ENCODE measurements at places on chromosomes 3 and 15.

DNA sequence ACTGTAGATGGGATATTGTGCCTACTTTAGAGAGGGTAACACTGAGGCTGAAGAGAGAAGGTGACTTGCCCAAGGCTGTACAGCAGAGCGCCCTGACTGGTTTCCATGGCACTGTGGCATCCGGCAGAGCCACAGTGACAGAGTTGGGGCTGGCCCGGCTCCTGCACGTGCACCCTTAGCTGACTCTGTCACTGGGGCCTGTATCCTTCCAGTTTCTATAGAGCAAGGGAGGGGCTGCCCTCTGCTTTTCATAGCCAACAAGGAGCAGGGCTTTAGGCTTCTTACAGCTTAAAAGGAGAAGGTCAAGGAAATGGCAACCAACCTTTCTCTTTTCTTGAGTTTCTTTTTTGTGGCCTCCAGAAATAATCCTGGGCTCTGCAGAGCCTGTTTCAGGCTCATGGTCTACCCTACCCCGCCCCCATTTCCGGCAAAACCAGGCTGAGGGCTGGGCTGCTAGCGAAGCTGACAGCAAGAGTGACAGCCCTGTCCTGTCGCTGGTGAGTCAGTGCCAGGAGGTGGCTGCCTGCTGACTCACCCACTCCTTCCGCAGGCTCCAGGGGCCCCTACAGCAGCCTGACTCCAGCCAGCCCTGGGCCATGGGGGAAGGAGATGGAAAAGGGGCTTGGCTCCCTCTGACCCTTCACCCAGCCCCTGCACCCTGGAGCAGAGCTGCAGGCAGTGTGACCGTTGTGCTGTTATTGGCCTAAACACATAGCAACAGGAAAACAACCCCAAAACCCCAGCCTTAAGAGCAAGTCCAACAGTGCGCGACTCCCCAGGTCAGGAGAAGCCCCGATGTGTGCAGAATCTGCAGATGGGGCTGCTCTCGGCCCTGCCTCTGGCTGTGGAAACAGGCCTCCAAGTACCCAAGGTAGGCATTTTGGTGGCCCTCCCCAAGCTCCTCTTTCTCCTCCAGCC lies 29.8 kb downstream of the SLC6A6 start:
- peak; percentile 93 for DNase-seq

DNA sequence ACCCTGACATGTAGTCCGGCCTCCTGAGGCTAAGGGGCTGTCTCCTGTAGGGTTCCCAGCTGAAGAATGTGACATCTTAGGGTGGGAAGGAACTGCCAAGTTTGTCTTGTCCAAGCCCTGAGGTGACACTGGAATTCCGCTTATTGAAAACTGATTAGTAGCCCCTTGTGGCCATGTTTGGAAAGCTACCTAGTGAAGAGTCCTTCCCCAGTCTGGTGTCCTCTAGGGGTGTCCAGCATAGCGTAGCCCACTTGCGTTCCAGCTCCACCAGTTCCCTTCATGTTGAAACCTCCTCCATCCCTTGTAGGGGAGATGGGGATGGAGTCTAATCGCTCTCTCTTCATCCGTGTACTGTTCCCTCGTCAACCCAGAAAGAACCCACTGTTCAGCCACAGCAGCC lies 79.5 kb downstream of the CHDH start:
- no peak for DNase-seq

- peak; percentile 19 for DNase-seq
Measured at GRCh38 chr15:28096670-28097431, 2.3 kb downstream of the OCA2 start.

GRCh38 chr3:194101592-194102432 lies 34.1 kb upstream of the HES1 start:
- DNase-seq, result no peak

DNA sequence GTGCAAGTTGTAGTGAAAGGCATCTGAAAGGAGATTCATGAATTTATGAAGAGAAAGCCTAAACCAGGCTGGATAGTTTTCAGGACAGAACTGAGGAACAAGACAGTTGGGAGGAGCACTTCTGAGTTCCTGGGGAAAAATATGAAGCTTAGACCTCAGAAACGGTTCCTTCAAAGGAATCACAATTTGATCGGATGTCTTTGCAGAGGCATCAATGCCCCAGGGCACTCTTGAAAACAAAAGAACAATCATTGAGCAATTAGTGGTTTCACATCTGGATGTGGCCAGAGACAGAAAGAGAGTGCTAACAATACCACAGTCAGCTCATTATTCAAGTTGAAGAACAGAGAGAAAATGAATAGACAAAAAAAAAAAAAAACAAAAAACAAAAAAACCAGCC lies 86.2 kb downstream of the KLF13 start:
- DNase-seq, result no peak

DNA sequence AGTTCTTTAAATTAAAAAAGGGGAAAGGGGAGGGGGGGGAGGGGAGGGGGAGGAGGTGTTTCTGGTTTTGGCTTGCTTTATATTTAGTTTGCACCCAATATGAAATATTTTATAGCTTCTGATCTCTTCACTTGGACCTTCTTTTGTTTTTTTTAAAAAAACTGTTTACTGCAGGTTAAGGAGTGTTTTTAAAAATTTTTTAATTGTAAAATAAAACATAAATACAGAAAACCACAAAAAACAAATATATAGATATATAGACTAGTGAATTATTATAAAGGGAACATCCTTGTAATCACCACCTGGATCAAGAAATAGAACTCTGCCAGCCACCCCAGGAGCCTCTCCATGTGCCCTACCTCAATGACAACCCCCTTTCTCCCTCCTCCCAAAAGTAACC lies 861 bp upstream of the MYLK start:
- DNase-seq, result no peak

DNA sequence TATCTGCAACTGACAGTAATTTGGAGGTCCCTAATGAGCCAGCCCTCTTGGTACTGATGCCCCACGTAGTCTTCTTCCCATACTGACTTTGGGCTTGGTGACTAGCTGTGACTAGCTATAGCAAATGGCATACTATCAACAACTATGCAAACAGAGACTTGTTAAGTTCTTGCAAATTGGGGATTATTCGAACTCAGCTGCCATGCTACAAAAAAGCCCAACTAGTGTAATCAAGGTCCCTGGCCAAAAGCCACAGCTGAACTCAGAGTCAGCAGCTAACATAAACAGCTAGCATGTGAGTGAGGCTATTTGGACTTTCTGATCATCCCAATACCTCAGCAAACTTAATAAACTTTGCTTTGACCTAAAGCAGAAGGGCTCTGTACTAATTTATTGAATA lies 121.2 kb upstream of the PLXND1 start:
- DNase-seq, result no peak

DNA sequence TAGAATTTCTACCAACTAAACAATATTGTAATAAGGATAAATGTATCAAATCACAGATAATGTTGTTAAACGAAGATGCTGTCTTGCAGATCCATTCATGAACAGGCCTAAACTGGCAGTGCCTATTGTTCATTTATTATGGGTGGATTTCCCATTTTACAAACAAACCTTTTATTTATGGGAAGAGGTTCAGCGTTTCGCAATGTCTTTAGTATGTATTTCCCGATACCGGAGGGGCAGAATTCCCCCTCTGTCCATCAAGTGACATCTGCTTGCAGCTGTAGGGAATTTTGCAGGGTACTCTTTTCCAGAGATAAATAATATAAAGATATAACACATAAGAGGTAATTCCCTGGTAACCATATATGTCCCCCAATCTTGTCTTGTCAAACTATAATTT lies 5.7 kb downstream of the CEP19 start:
- no peak for DNase-seq

DNA sequence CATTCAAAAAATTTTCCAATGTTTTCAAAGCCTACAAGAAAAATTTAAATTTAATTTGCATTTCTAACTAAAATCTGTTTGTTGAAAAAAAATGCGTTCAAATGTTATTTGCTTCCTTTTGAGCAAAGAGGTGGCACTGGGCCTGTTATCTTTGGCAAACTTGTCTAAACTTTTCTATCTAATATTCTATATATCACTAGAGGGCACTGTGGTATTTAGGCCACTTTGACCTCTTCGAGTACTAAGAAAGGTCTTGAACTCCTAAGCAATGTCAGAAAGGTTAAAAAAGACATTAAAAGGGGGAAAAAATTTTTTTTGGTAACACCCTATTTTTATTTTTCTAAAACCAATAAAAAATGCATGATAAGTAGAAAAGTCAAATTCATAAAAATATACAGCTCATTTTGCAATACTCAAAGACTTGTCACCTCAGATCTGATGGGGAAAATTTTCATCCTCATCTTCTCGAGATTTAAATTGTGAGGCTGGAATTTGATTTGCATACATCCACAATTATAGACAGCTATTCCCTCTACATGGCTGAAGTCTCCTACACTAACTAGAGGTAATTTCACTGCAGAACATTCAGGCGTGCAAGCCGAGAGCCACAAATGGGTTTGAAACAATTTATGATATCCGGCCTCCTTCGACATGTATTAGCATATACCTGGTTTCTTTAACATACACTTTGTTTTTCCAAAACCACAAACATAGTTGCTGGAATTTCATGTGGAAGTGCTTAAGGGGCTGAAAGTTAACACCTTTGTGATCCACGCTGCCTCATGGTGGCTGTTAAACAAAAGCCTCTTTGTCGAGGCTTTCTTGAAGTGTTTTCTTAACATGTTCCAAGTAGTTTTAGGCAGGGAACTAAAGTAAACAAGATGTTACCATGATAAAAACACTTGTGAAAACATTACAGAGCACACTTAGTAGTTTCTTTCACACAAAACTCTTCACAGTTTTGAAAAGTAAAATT lies 576.4 kb downstream of the FOXP1 start:
- no peak for DNase-seq

DNA sequence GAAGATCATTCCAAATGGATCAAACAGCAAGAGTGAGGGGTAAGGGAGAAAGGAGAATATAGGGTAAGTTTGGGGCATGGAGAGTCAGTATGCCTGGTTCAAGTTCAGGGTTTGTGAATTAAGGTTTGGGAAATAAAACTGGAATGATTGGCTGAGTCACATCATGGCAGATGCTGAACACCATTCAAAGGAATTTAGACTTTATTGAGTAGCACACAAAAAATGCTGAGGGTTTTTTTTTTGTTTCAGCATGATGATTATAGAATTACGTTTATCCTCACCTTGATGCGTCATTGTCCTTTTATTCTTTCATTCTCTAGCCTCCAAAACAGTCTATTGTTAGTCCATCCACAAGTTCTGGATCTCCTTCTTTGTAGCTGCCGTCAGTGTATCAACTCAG lies 220.0 kb upstream of the UMPS start:
- DNase-seq, result peak; percentile 66

DNA sequence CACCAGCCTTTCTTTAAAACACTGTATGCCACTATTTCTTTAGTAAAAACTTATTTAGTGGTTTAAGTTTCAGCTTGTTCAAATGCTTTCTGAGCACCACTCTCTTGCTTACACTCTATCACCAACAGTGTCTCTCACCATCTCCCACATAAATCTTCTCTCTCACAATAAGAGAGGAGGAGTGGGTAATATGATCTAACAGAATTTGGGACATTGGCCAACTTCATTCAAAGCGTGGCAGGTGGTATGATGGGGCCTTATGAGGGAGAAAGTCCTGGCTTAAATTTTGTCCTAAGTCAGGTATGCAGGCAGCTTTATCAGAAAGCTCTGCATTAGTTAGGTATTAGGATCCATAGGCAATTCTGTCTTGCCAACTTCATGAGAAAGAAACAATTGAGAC lies 1132.5 kb downstream of the TUSC7 start:
- DNase-seq, result no peak

- DNase-seq, result no peak
Measured at GRCh38 chr15:40333922-40334492, 6.7 kb downstream of the CCDC9B start.

DNA sequence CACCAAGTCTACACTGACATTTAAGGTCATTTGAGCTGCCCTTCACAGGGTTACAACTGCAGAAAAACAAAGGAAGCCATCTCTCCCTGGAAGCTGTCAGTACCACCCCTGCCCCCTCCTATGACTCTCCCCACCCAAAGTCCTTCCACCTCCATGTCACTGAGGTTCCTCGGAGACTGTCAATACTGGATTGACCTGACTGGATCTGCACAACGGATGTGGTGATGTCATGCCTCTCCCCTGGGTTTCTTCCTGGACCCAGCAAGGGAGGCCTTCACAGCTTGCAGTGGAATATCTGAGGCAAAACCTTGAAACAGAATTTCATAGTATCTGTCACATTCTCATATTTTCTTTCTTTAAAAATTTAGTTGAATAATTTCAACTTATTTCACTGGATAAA lies 153.5 kb downstream of the CLSTN2 start:
- DNase-seq, result no peak

DNA sequence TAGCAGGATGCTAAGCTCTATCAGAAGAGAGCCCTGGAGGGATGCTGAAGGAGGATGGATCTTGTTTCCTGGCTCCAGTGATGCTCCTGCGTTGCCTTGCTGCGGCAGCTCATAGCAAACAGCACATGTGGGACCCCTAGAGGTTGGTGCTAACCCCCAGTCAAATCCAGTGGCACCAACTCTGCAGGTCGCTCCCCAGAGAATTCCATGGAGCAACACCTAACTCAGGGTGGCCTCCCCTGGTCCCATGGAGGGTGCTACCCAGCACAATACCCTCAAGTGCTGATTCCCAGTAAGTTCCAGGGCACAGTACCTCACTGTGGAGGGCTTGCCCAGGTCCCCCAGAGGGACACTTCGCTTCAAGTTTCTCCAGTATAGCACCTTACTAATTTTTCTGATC lies 231.2 kb downstream of the NEK10 start:
- no peak for DNase-seq

DNA sequence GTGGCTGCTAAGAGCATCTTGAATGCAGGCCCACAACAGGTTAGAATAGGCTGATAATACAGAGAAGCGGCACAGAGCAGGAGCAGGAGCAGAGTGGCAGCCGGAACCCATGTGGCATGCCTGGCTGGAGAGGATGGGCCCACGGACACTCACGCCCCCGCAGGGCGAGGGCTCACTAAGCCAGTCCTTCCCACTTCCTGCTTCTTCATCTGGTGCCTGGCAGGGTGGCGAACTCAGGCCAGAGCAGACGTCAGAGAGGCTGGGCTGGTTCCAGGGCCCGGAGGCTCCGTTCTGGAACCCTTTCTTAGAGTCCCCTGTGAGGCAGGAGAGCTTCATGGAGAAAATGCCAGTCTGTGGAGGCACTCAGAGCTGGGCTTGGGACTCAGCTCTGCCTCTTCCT lies 195.1 kb downstream of the NTRK3 start:
- DNase-seq, result peak; percentile 8

- no peak for DNase-seq
Measured at GRCh38 chr3:31721676-31722075, 189.0 kb downstream of the STT3B start.

- DNase-seq, result no peak
Measured at GRCh38 chr15:77002954-77003912, 8.3 kb downstream of the PSTPIP1 start.

- peak; percentile 56 for DNase-seq
Measured at GRCh38 chr15:70259028-70259424, 161.3 kb upstream of the TLE3 start.

DNA sequence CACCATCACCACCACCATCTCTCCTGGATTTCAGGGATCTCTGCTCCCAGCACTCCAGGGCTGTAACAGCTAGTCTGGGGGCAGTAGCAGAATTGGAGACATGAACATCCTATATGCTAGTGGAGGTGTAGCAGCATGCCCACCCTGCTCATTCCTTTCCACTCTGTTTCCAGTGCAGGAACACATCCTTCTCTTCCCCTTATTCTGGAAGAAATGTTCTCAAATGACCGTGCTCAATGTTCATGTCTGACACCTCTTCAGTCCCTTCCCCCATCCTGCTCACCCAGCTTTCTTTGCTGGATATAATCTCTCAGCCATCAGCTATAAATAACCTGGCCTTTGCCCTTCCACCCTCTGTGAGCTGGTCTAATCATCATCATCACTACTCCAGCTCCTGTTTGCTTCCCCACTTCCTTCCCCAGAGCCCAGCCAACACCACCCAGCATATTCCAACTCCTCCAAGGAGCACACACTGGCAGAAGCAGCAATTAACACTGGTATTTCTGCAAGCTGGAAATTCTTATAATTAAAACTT lies 31.1 kb downstream of the DCLK3 start:
- DNase-seq, result no peak

Measured in EL (cell line).